ENCODE measurements at places on chromosomes 3 and 15. TPM values are rescaled to one million over a fixed set of nuclear protein-coding genes. Genes with fewer than 3 reads are reported as not detected.

GP9 gene
- total RNA-seq: not detected

LDHAL6B gene
- not detected for total RNA-seq

- no peak overlapping the region for H3K4me3 ChIP-seq
- H3K4me1 ChIP-seq: no peaks in the 10 kb centered on the region
- no peak for DNase-seq
- H3K27ac ChIP-seq: no peak overlapping the region
These were observed 48.3 kb downstream of the SST start for GRCh38 chr3:187621881-187622280.

GOLGA6A gene
- total RNA-seq: not detected

DNA sequence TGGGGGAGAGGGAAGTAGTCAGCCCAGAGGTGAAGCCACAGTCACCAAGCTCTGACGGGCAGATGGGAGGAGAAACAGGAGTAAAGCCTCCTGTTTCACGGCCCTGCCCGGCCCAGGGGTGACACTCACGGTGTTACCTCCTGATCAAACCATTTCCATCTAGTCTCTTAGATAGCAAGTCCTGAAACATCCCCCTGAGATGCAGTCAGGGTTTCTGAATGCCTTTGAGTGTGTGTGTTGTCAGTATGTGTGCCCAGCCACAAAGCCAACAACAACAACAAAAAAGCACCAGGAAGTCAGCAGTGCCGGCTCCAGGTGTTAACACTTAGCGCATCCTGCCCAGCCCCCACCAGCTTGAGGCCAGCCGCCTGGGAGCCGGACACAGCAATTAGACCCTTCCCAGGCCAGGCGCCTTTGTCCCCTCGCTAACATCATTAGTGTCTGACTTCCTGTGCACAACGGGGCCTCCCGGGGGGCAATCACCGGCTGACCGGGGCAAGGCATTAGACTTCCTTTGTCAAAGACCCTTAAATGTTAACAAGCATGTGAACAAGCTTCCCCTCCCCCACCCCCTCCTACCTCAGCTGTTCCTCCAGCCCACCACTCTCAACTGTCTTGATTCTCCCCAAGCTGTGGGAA lies 34.5 kb downstream of the IL17RD start:
- DNase-seq: no peak
- H3K36me3 ChIP-seq: no peaks in the 10 kb centered on the region
- H3K4me1 ChIP-seq: no peaks in the 10 kb centered on the region

GRCh38 chr3:157469561-157470294 lies 33.1 kb downstream of the PTX3 start:
- DNase-seq: no peak
- H3K4me1 ChIP-seq: no peaks in the 10 kb centered on the region
- H3K27ac ChIP-seq: no peak overlapping the region
- H3K36me3 ChIP-seq: no peaks in the 10 kb centered on the region
- H3K4me3 ChIP-seq: no peak overlapping the region
- no peaks in the 10 kb centered on the region for H3K27me3 ChIP-seq

GRCh38 chr3:150277444-150277843 lies 130.7 kb upstream of the TSC22D2 start:
- no peaks in the 10 kb centered on the region for H3K27me3 ChIP-seq
- H3K4me1 ChIP-seq: no peaks in the 10 kb centered on the region
- no peaks in the 10 kb centered on the region for H3K36me3 ChIP-seq
- H3K27ac ChIP-seq: no peak overlapping the region
- no peak overlapping the region for H3K4me3 ChIP-seq

DNA sequence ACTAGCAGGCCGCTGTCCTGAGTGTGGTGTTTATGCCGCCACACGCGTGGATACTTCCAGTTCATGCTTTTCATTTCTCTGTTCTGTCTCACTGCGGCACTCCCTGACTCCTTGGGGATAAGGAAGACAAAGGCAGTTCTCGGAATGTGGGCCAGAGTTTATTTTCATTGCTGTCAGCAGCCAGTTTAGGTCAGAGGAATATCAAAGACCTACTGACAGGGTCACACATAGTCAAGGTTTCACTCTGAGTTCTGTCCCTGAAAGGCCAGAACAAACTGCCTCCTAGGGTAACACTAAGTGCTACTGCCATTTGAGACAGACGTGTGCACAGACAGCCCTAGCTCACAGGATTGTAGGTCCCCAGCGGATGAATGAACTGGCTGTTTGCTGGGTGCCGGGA lies 27.3 kb upstream of the SPTBN5 start:
- DNase-seq: no peak
- no peaks in the 10 kb centered on the region for H3K27me3 ChIP-seq
- H3K4me1 ChIP-seq: peaks cover 33% of the 10 kb centered on the region
- H3K4me3 ChIP-seq: no peak overlapping the region
- peak overlapping the region; percentile 79 for H3K27ac ChIP-seq
- H3K36me3 ChIP-seq: peaks cover 23% of the 10 kb centered on the region

DNA sequence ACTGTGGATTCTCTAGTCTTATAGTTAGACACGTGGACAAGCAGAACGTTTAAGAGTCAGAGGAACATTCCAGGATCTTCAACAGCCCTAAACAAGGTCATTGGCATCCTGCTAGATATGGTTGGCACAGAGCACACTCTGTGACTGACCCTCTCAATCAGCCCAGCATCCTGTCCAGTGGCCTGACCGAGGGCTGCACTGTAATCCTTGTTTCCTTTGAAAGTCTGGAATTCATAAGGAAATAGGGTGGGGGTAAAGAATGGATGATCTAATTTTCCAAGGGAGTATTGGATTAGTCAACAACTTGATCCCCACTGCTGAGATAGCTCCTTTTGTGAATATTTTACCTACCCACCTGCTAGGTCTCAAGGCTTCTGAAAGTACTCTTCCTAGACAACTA lies 94.5 kb upstream of the DLG1 start:
- no peaks in the 10 kb centered on the region for H3K4me1 ChIP-seq
- H3K27me3 ChIP-seq: no peaks in the 10 kb centered on the region
- no peaks in the 10 kb centered on the region for H3K36me3 ChIP-seq
- no peak overlapping the region for H3K27ac ChIP-seq
- no peak overlapping the region for H3K4me3 ChIP-seq

GRCh38 chr3:112640930-112641801 lies at the start of gene CCDC80:
TSS of gene CCDC80 (minus strand) at chr3:112641143. CDS start at chr3:112639905, 1,238 bp downstream.
- H3K36me3 ChIP-seq: no peaks in the 10 kb centered on the region
- H3K4me3 ChIP-seq: peak within 1 kb of the TSS; percentile 56
- DNase-seq: no peak

AHSG gene
- 0.53 TPM for total RNA-seq

DET1 gene
- total RNA-seq: 1.6 TPM

- no peaks in the 10 kb centered on the region for H3K4me1 ChIP-seq
- no peak overlapping the region for H3K4me3 ChIP-seq
- no peaks in the 10 kb centered on the region for H3K27me3 ChIP-seq
- no peak for DNase-seq
- no peaks in the 10 kb centered on the region for H3K36me3 ChIP-seq
- no peak overlapping the region for H3K27ac ChIP-seq
These were observed 7.2 kb downstream of the ACAN start for GRCh38 chr15:88810446-88810845.

BCL2A1 gene
- total RNA-seq: not detected

- H3K27ac ChIP-seq: no peak overlapping the region
- DNase-seq: no peak
- H3K4me3 ChIP-seq: no peak overlapping the region
- H3K27me3 ChIP-seq: no peaks in the 10 kb centered on the region
- H3K36me3 ChIP-seq: no peaks in the 10 kb centered on the region
These were observed 61.8 kb upstream of the TMCO5A start for GRCh38 chr15:37872661-37873060.

DNA sequence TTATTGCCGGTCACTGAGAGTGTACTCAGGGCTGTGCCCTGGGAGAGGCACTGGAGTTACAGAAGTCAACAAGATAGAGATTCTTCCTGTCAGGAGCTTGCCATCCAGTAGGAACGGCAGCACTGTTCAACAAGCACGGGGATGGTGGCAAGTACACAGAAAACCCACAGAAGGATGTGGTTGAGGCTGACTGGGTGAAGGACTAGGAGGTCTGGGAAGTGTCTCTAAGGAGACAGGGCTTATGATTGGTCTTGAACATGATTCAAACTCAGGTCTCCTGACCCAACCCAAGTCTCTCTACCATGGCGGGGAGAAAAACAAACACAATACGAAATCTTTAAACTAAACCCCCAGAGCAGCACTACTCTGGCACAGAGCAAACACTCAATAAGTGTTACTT lies 37.6 kb downstream of the ERICH6 start:
- H3K4me1 ChIP-seq: no peaks in the 10 kb centered on the region
- no peak for DNase-seq
- H3K27me3 ChIP-seq: no peaks in the 10 kb centered on the region
- no peak overlapping the region for H3K27ac ChIP-seq

TRPM1 gene
- total RNA-seq: not detected

HCN4 gene
- not detected for total RNA-seq

DNA sequence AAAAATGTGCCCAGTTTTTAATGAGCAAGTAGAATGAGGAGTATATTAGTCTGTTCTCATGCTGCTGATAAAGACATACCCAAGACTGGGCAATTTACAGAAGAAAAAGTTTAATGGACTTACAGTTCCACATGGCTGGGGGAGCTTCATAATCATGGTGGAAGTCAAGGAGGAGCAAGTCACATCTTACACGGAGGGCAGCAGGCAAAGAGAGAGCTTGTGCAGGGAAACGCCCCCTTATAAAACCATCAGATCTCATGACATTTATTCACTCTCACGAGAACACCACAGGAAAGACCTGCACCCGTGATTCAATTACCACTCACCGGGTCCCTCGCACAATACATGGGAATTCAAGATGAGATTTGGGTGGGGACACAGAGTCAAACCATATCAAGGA lies 111.7 kb upstream of the CNTN6 start:
- no peak overlapping the region for H3K27ac ChIP-seq
- DNase-seq: no peak
- no peaks in the 10 kb centered on the region for H3K27me3 ChIP-seq
- no peaks in the 10 kb centered on the region for H3K4me1 ChIP-seq

VPS33B gene
- total RNA-seq: 0.53 TPM

DNA sequence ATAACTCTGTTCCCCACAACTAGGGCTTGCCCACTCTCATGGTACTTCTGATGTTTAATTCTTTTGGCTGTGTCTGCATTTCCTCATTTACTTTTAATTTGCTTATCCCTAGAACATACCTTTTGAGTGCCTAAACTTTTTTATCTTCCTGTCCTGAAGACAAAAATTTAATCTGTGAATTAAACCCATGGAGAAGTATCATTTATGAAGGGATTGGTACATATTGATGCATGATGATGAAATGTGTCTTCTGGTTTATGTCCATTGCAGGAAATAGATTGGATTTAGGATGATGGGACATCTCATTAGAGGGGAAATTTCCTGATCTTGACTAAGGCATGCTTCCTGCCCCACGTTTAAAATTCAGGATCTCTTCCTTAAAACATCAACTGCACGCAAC lies 109.5 kb downstream of the PGPEP1L start:
- H3K4me3 ChIP-seq: no peak overlapping the region
- no peaks in the 10 kb centered on the region for H3K4me1 ChIP-seq
- H3K27me3 ChIP-seq: no peaks in the 10 kb centered on the region
- DNase-seq: no peak
- no peaks in the 10 kb centered on the region for H3K36me3 ChIP-seq

DNA sequence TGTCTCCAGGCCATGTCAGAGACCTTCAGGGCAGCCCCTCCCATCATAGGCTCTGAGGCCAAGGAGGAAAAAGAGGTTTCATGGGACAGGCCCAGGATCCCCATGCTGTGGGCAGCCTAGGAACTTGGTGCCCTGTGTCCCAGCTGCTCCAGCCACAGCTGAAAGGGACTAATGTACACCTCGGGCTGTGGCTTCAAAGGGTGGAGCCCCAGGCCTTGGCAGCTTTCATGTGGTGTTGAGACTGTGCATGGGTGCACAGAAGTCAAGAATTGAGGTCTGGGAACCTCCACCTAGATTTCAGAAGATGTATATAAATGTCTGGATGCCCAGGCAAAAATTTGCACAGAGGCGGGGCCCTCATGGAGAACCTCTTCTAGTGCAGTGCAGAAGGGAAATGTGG lies 6.6 kb upstream of the SSR3 start:
- no peaks in the 10 kb centered on the region for H3K4me1 ChIP-seq
- H3K4me3 ChIP-seq: no peak overlapping the region
- H3K27me3 ChIP-seq: no peaks in the 10 kb centered on the region
- no peak overlapping the region for H3K27ac ChIP-seq
- no peaks in the 10 kb centered on the region for H3K36me3 ChIP-seq

GPR149 gene
- not detected for total RNA-seq

EPHA6 gene
- total RNA-seq: not detected

DNA sequence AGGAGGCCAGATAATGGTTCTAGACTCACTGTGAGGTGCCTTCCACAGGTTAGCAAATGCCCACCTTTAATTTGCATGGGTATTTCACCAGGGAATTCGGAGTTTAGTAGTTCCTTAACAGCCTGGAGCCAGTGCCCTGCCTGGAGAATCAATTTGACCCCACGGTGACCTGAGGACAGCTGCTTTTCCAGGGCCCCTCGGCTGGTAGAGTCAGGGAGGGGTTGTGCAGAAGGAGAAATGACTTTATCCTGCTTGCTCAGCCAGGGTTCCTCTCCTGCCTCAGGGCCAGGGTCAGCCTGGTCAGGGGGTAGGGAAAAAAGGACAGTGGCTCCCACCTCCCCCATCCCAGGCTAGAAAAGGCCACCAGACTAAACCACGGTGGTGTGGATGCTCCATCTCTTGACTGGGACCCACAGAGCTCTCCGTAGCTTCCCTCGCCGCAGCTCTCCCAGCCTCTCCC lies 12.0 kb downstream of the DLL4 start:
- H3K36me3 ChIP-seq: no peaks in the 10 kb centered on the region
- no peaks in the 10 kb centered on the region for H3K4me1 ChIP-seq
- H3K4me3 ChIP-seq: peak overlapping the region; percentile 69
- peak overlapping the region; percentile 88 for H3K27ac ChIP-seq
- no peaks in the 10 kb centered on the region for H3K27me3 ChIP-seq
- no peak for DNase-seq

DNA sequence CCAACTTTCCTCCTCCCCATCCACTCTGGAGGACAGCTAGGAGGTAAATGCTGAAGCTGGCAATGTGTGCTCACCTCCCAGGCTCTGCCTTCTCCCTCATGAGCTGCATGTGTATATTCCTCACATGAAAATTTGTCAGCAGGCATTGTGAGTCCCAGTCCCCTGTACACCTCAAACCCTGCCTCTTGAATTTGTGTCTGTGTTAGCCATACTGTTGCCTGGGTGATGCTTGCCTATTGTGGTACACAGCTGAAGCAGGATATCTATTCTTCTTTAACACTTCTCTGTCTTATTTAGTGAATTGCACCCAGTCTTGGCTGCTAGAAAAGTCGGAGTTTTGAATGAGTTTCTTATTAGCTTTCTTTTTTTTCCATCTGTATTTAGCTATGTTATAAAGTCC lies 586.0 kb upstream of the TGFBR2 start:
- H3K4me3 ChIP-seq: no peak overlapping the region
- H3K27ac ChIP-seq: no peak overlapping the region
- no peaks in the 10 kb centered on the region for H3K27me3 ChIP-seq
- H3K4me1 ChIP-seq: no peaks in the 10 kb centered on the region

Measured in ascending aorta (tissue), 2 donors.